ENCODE measurements at places on chromosomes 2 and 18. TPM values are rescaled to one million over a fixed set of nuclear protein-coding genes. Genes with fewer than 3 reads are reported as not detected.

Gene UGT1A5
- 3.1 TPM for total RNA-seq

Gene OTX1
- total RNA-seq: 4.6 TPM

Gene FSIP2
- total RNA-seq: 0.21 TPM

Gene RBKS
- 0.42 TPM for total RNA-seq

Gene CRYGC
- total RNA-seq: not detected

Data from HT-29 (cell line).